ENCODE measurements at places on chromosomes 2 and 18. TPM values are rescaled to one million over a fixed set of nuclear protein-coding genes. Genes with fewer than 3 reads are reported as not detected.

DNA sequence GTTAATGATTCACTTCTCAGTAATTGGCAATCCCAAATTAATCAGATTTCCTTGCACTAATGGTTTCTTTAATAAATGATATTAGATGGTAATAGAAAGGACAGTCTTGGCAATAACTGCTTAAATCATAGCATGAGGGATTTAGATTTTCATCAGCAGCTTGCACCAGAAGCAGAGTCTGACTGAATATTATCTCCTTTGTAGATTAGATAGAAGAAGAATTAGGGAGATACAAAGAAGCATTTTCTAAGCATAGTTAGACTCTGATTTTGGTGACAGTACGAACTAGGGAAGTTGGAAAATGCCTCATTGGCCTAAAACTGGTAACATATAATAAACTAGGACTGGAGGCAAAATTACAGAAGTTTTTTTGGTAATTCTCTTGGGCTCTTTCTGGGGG lies 232.8 kb upstream of the EPAS1 start:
- H3K36me3 ChIP-seq, result no peaks in the 10 kb centered on the region
- H3K4me3 ChIP-seq, result no peak overlapping the region
- no peaks in the 10 kb centered on the region for H3K4me1 ChIP-seq
- no peaks in the 10 kb centered on the region for H3K27me3 ChIP-seq

GRCh38 chr2:39663187-39663930 lies 2.4 kb upstream of the TMEM178A start:
- DNase-seq, result no peak
- H3K27me3 ChIP-seq, result peaks cover 14% of the 10 kb centered on the region

- no peak overlapping the region for H3K27ac ChIP-seq
- no peak for DNase-seq
- H3K27me3 ChIP-seq, result no peaks in the 10 kb centered on the region
- H3K4me1 ChIP-seq, result no peaks in the 10 kb centered on the region
- H3K36me3 ChIP-seq, result no peaks in the 10 kb centered on the region
- H3K4me3 ChIP-seq, result no peak overlapping the region
These were observed 17.2 kb downstream of the IFIH1 start for GRCh38 chr2:162301151-162301804.

- DNase-seq, result no peak
- no peaks in the 10 kb centered on the region for H3K36me3 ChIP-seq
- H3K4me3 ChIP-seq, result no peak overlapping the region
- no peak overlapping the region for H3K27ac ChIP-seq
- no peaks in the 10 kb centered on the region for H3K27me3 ChIP-seq
These were observed 2.2 kb downstream of the TXNDC2 start for GRCh38 chr18:9887992-9888391.

DNA sequence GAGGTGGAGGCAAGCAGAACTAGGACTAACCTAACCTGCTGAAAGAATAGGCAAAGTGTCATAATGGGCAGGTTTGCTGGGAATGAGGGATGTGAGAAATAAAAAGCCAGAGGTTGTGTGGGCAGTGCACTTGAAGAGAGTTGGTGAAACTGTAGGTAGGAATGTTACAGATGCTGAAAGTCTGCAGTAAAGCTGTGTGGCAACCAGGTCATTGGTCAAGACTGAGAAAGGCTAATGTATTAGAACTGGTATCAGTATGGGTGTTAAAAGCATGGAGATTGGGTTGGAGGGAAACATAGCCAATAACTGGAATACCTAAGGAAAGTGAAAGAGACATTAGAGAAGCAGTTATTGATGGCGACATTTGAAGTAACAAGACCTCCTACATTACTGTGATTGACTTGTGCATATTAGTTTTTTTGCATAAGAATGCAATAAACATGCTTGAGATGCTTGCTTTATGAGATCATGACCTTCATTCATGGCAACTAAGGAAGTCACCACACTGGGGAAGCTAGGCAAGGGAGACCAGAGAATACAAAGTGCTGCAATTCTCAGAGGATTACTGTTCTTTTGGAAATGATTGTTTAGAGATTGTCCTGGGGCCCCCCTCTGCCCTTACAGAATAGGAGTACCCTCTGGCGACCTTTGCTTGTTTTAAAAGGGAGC lies 11.8 kb downstream of the GULP1 start:
- no peak for DNase-seq
- no peak overlapping the region for H3K27ac ChIP-seq
- no peaks in the 10 kb centered on the region for H3K36me3 ChIP-seq
- H3K27me3 ChIP-seq, result no peaks in the 10 kb centered on the region
- H3K4me1 ChIP-seq, result no peaks in the 10 kb centered on the region

GRCh38 chr2:232652505-232652851 lies 19.1 kb downstream of the EFHD1 start:
- H3K27me3 ChIP-seq, result no peaks in the 10 kb centered on the region
- DNase-seq, result no peak
- H3K4me1 ChIP-seq, result no peaks in the 10 kb centered on the region
- no peak overlapping the region for H3K4me3 ChIP-seq

- H3K27me3 ChIP-seq, result no peaks in the 10 kb centered on the region
- no peak overlapping the region for H3K27ac ChIP-seq
- H3K4me3 ChIP-seq, result no peak overlapping the region
These were observed 34.3 kb downstream of the MSH2 start for GRCh38 chr2:47437287-47437686.

GRCh38 chr18:55314031-55314430 lies 274.0 kb downstream of the TCF4 start:
- no peak overlapping the region for H3K27ac ChIP-seq
- H3K4me3 ChIP-seq, result no peak overlapping the region
- no peaks in the 10 kb centered on the region for H3K36me3 ChIP-seq
- no peak for DNase-seq
- H3K4me1 ChIP-seq, result peaks cover 61% of the 10 kb centered on the region

DNA sequence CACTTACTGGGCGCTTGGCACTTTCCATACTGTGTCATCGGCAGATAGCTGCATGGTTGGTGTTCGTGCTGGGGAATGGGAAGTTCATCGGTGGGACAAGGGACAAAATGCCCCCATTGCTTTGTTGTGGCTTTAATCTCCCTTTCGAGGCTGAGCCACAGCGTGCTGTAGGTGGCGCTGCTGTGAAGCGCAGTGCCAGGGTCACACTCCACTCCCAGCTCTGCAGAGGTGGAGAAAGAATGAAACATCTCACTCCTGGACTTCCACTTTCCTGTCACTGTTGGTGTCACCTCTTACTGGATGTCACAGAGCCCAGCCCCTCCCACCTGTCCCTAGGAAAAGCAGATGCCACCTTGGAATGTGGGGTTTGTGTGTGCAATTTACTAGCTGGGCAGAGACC lies 8.7 kb downstream of the TYMS start:
- no peaks in the 10 kb centered on the region for H3K4me1 ChIP-seq
- H3K4me3 ChIP-seq, result no peak overlapping the region
- no peaks in the 10 kb centered on the region for H3K27me3 ChIP-seq
- no peaks in the 10 kb centered on the region for H3K36me3 ChIP-seq
- no peak overlapping the region for H3K27ac ChIP-seq

DNA sequence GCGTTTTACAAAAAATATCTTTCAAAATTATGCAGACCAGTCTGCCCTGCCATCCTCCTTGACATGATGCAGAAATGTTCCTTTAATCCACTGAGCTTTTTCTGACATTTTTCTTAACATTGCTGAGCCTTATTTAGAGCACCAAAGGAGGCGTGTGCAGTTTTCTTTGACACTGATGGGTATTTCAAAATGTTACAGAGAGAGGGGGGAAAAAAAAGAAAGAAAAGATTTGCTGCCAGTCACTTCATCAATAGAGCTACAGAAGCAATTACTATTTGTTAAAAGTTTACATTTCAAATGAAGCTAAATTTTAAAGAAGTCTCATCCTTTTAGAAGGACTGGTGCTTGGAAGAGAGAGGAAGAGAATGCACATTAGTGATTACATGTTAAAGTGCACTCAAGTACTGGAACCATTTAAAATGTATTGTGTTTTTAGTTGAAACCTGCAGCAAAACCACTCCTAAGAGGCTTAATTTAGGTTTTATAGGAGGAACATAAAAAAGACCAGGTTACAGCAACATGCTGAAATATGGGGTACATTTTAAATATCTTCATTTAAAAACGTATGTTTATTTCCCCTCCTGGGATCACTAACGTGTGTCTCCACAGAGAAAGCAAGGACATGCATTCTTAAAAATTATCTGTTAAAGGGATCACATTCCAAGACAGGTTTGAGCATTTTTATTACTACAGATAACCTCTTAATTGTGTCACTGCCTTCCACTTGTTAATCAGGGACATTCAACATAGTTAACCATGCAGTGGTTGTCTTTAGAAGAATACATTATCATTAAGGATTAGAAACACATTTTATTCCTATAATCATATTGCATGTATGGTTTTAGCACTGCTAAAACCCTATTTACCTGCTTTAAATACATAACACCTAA lies 258.4 kb downstream of the MEIS1 start:
- peak overlapping the region; percentile 83 for H3K27ac ChIP-seq
- H3K36me3 ChIP-seq, result no peaks in the 10 kb centered on the region
- no peaks in the 10 kb centered on the region for H3K4me1 ChIP-seq
- no peaks in the 10 kb centered on the region for H3K27me3 ChIP-seq

DNA sequence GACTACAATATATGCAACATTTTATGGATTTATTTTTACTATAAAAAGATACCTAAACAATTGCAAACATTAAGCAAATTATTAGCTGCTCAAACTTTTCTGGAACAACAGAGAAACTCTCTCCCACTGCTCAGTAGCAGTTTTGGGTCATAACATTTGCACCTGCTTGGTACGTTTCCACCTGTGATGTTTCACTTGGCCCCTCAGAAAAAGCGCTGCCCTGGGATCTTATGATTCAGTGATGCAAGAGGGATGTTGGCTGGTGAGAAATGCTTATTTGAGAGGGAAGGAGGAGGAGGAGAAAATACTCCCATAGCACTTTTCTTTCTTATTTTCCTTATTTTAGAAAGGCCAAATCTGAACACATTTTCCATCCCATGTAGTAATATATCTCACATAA lies 9.2 kb downstream of the IRS1 start:
- peaks cover 64% of the 10 kb centered on the region for H3K4me1 ChIP-seq
- no peak for DNase-seq
- peak overlapping the region; percentile 96 for H3K27ac ChIP-seq
- no peaks in the 10 kb centered on the region for H3K27me3 ChIP-seq

GRCh38 chr18:13878857-13879256 lies 36.5 kb downstream of the MC2R start:
- no peaks in the 10 kb centered on the region for H3K4me1 ChIP-seq
- H3K27me3 ChIP-seq, result no peaks in the 10 kb centered on the region
- H3K27ac ChIP-seq, result no peak overlapping the region
- no peak for DNase-seq
- H3K4me3 ChIP-seq, result no peak overlapping the region

DNA sequence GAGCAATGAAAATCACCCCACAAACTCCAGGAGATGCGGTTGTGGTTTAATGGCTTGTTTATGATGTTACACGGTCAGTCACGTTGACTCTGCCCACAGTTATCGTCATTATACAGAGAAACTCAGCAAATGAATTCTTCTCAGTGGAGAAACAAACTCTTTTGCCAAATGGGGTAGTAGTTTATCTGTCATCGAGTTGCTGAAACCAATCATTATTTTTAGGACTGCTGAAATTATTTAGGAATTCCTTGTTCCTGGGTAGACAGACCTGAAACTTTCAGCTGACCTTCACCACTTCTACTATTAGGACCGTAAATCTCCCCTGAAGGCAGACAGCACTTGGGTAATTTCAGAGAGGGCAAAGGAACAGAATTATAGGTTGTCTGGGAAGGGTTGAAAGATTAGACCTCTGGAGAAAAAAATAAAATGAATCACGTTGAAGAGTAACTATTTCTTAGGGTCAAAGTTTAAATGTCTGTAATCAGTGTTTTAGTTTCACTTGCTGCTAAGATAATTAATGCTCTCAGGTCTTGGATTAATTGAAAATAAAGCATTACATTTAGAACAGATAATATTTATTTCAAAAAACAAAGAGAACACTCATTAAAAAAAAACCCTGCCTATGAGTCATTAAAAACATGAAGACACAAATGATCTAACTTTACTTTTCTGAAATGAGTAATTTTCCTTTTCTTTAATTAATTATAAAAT lies 52.1 kb upstream of the LYPD6 start:
- H3K4me3 ChIP-seq, result no peak overlapping the region
- no peaks in the 10 kb centered on the region for H3K27me3 ChIP-seq
- H3K4me1 ChIP-seq, result no peaks in the 10 kb centered on the region
- no peak for DNase-seq
- no peaks in the 10 kb centered on the region for H3K36me3 ChIP-seq

DNA sequence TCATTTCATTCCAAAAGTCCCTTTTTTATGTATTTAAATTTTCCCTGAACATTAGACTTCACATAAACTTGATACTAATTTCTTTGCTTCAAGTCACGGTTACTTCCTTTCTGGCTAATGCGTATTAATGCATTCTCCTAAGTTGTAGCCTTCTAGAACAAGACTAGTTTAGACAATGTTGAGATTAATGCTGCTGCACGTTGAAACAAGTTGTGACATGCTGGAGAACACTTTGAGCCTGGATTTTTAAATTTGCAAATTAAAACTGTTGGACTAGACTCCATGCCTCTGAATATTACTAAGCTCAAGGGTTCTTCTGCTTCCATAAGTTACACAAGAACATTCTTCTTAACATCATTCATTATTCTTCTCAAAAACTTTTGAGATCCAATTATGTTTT lies 29.1 kb downstream of the ID2 start:
- H3K4me1 ChIP-seq, result no peaks in the 10 kb centered on the region
- no peaks in the 10 kb centered on the region for H3K36me3 ChIP-seq
- DNase-seq, result no peak
- H3K27me3 ChIP-seq, result no peaks in the 10 kb centered on the region

DNA sequence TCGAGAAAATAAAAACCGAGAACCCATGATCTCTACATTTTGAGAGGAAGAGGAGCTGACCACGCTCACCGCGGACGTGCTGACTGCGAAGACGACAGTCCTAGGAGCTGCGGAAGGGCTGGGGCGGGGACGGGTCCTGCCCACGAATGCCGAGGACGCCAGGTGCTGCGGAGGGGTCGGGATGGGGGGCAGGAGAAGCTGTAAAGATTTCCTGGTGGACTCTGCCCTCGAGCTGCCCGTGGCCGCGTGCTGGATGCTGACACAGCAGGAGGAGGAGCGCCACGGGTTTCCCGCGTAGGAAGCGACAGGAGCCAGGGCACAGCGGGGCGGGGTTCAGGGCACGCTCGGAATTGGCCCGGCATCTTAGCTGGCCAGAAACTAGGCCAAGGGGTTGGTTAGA lies 22.2 kb downstream of the ZSCAN30 start:
- H3K4me3 ChIP-seq, result peak overlapping the region; percentile 74
- no peaks in the 10 kb centered on the region for H3K36me3 ChIP-seq
- H3K4me1 ChIP-seq, result peaks cover 5% of the 10 kb centered on the region
- peak overlapping the region; percentile 87 for H3K27ac ChIP-seq
- no peaks in the 10 kb centered on the region for H3K27me3 ChIP-seq
- DNase-seq, result peak; percentile 67

The NEURL3 gene
- total RNA-seq, result 0.36 TPM

The COLEC12 gene
- 17.5 TPM for total RNA-seq

The RANBP2 gene
- 66.5 TPM for total RNA-seq

The CCDC195 gene
- not detected for total RNA-seq

The CENPA gene
- not detected for total RNA-seq

The CDH20 gene
- under 0.01 TPM for total RNA-seq

The TUBA3E gene
- not detected for total RNA-seq

The MAP3K20 gene
- total RNA-seq, result 255 TPM

Measured in sigmoid colon (tissue), 7 donors.